HT1080 (cell line): ENCODE measurements at places on chromosomes 5 and 9. TPM values are rescaled to one million over a fixed set of nuclear protein-coding genes. Genes with fewer than 3 reads are reported as not detected.

FRMPD1 gene
- total RNA-seq = not detected in 2 replicates

PPP3R2 gene
- not detected in 2 replicates for total RNA-seq

FREM1 gene
- 0.05 and 0.10 TPM in 2 replicates for total RNA-seq

F2RL1 gene
- total RNA-seq = 20.1 and 25.9 TPM in 2 replicates

INSL4 gene
- 0.33 and 0.39 TPM in 2 replicates for total RNA-seq
